HEK293T (cell line): ENCODE measurements at places on chromosomes 1 and 21.
A peak's percentile ranks its signal among the peaks of the same experiment; 100 is the strongest.

- no peak for DNase-seq
These were observed 8.6 kb downstream of the S100A9 start for GRCh38 chr1:153366261-153366660.

DNA sequence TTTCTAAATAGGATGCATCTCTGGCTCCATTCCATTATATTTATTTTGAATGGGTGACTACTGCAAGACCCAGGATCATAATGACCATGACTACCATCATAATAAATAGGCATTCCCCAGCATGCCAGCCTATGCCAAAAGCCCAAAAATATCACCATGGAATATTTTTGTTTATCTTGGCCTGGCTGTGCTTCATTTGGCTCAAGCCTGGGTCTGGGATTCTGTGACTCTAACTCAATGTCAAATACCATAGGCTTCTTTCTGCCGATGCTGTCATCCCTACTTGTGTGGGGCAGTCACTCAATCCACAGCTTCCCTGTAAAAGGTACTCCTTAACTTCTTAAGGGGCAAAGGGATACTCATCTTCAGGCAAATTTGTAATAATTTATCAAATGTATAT lies 66.6 kb downstream of the DIRAS3 start:
- DNase-seq, result no peak

- no peak for DNase-seq
These were observed 92.3 kb upstream of the GCLM start for GRCh38 chr1:94001397-94002045.

GRCh38 chr1:7707527-7707926 lies 63.6 kb upstream of the VAMP3 start:
- no peak for DNase-seq

DNA sequence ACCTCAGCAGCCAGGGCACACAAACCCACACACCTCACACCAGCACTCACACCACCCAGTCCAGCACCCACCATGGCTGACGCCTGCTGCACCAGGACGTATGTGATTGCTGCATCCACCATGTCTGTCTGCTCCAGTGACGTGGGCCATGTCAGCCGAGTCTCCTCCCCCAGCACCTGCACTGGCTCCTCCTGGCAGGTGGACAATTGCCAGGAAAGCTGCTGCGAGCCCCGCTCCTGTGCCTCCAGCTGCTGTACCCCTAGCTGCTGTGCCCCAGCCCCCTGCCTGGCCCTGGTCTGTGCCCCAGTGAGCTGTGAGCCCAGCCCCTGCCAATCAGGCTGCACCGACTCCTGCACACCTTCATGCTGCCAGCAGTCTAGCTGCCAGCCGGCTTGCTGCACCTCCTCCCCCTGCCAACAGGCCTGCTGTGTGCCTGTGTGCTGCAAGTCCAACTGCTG lies at the start of gene KRTAP10-8:
Gene KRTAP10-8, plus strand, starts transcription at position 51 of the 458 bp plus-strand sequence. Its CDS starts 22 bp downstream, at position 73.
- DNase-seq, result no peak

- DNase-seq, result no peak
These were observed 374.4 kb upstream of the ST6GALNAC5 start for GRCh38 chr1:76492752-76493430.

GRCh38 chr1:203534526-203534925 lies 40.6 kb downstream of the OPTC start:
- no peak for DNase-seq

- DNase-seq, result peak; percentile 15
These were observed 185.8 kb downstream of the MRPL39 start for GRCh38 chr21:25421321-25422028.
